ENCODE measurements at places on chromosomes 2 and 18. TPM values are rescaled to one million over a fixed set of nuclear protein-coding genes. Genes with fewer than 3 reads are reported as not detected.

Gene MYO7B
- total RNA-seq: not detected

Gene ALPP
- total RNA-seq: not detected

- peak; percentile 32 for DNase-seq
These were observed 82.2 kb upstream of the LTBP1 start for GRCh38 chr2:32864334-32865111.

DNA sequence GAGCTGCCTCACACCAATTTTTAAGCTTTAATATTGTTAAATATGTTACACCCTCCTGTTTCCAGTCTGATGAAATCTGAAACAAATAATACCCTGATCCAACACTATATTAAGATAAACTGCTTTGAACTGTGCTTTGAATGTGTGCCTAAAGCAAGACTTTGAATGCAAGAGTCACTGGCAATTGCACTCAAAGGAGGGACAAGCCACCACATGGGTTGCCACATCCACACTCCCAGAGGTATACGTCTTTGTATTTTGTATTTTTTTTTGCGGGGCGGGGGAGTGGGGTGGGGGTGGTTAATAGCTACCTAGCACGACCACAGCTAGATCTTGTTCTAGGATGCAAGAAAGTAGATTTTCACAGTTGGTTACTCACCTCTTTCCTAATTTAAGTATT is 1.8 kb upstream of the ZEB2 start:
- no peak for DNase-seq

Gene ACKR3
- 27.2 TPM for total RNA-seq

GRCh38 chr18:48997985-48998831 is 47.4 kb upstream of the SMAD7 start:
- peak; percentile 94 for DNase-seq

DNA sequence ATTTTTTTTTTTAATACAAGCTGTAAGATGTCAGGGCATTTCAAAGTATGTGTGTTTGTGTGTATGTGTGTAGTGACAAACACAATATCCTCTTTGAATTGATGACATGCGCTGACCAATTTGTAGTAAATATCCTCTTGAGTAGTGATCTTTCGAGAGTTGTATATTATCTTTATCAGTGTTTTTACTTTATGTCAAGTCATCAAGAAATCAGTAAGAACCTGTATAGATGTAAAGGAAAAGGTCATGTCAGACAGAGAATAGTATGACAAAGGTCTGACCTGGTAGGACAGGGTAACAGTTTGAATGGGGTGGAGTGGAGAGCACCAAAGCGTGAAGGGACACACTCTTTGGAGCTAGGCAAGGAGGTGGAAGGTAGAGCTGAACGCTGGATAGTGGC is 1931.4 kb upstream of the CELF4 start:
- no peak for DNase-seq

DNA sequence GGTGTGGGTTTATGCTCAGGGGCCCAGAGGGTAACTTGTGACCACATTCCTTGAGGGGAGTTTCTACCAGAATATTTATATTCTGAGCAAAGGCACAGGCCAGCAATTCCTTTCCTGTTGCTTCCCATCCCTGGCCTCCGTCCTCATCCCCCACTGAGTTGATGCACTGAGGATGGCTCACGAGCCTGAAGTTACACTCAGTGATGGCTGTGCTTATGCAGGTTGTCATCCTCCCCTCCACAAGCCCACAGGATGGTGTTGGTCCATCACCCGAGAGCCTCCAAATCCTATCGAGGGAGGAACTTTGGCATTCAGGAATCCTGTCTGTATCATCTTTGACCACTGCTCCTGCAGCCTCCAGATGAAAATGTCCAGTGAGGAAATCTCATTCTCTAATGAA is 28.4 kb upstream of the FHOD3 start:
- DNase-seq: no peak

DNA sequence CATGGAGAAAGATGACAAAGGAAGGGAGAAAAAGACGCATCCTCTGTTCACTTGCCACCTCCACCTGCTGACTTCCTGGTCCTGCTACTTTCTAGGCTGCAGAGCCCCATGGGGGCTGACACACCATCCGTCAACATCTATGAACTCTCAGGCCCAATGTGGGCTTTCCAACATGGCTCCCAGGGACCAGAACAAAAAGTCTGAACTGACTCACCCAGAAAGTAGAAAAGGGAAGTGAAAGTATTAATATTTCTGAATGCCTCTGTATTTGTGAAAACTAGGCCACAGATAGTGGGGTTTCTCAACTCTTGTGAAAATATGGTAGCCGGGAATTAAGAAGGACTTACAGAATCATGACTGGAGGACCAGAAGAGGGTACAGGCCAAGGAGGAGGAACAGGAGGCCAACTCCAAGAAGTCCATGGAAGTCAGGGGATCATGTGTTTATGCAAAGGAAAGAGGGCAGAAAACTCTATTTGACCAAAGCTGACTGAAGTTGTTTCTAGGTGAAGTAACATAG is 123.1 kb upstream of the CAB39 start:
- DNase-seq: no peak

- no peak for DNase-seq
These were observed 646.3 kb upstream of the LRATD1 start for GRCh38 chr2:13986119-13986720.

DNA sequence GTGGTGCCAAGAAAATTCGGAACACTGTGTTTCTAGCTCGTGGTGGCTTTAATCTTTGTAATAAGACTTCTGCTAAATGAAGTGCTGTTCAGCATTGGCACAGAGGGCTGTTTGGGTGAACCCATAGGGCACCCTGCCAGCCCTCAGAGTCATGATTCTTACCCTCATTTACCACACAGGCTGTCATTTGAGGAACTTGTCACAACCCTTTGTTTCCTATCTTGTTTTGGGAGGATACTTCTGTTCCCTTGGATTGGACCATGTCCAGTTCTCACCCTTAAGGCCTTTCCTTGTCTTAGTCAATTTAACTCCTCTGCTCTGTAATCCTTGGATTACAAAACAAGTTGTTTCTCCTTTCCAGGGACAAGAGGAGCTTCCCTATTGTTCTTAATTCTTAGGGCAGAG is 225.7 kb downstream of the MTX2 start:
- no peak for DNase-seq

Gene RGPD3
- 0.03 TPM for total RNA-seq

GRCh38 chr2:208250388-208250787 is 4.5 kb downstream of the IDH1 start:
- DNase-seq: no peak

Gene NCK2
- total RNA-seq: 30.3 TPM

GRCh38 chr2:235721625-235722024 is 227.8 kb downstream of the AGAP1 start:
- DNase-seq: no peak

DNA sequence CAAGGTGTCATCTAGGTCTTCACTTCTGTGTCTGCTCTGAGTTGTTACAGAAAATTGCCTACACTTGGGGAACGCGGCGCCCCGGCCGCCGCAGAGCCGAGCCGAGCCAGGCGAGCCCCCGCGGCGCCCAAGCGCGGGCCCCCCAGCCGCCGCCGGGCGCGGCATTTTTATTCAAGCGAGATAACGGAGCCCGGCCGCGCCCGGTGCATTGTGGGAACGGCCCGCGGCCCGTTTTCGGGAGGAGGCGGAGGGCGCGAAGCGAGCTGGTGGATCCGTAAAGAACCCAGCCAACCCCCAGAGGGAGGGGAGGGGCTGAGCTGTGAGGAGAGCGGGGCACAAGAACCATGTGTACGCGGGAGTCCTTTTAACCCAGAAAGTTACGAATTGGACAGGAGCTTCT is 191.8 kb downstream of the FTCDNL1 start:
- DNase-seq: peak; percentile 25

Gene MARCHF4
- total RNA-seq: not detected

DNA sequence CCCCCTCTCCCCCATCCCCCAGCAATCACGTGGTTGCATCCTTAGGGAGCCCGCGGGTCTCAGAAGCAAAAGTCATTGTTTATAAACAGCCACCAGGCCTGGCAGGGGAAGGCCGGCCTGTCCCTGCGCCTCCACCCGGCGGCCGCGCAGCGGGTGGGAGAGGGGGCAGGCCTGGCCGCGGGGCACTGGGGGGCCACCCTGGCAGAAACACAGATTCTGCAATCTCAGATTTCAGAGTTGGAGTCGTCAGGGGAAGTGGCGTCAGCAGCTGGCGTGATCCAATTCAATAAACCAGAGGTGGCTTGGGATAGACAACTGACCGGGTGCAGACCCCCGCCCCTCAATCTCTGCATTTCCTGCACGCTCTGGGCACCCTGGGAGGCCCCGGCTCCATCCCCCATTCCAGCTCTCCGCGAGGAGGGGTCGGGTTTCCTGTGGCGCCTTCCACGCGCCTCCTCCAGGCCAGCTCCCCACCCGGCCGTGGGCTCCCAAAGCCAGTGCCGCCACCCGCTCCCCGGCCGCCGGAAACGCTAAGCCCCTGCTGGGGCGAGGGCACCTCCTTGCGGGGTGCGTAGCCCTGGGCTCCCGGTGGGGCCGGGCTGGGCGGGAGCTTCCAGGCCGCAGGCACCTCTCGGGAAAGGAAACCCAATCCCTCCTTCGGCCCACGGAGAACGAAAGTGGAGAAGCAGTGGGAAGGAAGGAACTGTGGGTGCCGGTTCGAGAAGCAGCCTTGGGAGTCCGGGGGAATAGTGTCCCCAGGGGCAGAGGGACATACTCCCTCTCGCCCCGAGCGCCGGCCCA is 1.1 kb downstream of the BIN1 start:
- peak; percentile 21 for DNase-seq

DNA sequence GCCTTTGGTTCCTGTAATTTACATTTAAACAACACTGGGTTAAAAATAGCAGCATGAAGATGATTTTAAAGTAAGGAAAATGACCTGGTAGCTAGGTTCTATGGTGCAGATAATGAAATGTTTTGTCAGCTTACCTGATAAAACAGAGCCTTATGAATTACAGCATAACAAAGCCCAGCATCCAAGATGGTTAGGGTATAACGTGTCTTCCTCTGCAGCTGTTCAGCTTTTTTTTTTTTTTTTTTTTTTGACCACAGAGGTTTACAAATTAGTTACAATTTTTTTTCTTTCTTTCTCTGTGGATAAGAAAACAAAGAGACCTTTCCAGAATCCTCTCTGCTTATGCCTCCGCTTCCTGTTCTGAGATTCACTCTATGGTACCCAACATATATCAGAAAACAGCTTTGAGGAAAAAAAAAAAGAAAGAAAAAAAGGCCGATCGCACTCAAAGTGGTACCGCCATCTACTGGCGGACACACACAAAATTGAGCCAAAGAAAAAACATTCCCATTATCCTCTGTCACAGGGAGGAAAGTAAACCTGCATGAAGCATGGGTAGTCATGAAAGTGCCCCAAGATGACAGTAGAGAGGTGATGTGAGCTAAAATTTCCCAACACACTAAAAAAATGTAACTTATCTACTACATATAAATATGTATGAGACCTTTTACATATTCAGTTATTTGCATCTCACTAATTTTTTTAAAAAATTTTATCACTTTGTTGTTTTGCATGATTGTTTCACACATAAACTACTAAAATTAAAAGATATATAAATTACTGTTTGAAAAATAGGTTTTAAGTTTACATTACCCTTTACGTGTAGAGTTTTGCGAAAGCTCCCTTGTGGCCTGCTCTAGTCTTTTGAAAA is at the start of gene SCN3A:
Gene SCN3A (minus strand): TSS at position 362 of the 871 bp plus-strand sequence. CDS start 27,656 bp downstream, outside the sequence.
- peak; percentile 70 for DNase-seq

Gene ABCG5
- total RNA-seq: 0.14 TPM

DNA sequence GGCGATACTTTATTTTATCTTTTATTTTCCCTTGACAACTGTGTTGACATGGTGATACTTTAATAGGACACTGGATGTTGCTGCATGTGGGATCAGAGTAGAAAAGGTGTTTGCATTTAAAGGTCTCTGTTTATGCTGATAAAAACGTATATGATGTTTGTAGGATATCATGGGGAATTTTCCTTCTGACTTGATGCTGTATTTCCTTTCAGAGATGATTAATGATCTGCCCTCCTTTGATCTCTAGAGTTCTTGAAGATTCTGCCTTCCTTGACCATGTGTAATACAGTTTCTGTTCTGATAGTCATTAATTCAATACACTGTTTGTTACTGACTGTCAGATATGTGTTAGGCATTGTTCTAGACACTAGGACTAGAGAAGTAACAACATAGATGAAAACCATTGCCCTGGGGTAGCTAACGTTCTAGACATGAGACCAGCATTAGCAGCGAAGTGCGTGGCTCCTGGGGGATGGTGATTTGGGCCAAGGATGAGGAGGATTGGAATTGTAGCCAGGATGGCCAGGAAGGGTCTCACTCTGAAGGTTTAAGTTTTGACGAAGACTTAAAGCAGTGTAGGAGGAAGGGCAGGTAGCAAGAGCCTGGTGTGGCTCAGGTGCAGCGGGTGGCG is 2.8 kb downstream of the ATG4B start:
- no peak for DNase-seq

DNA sequence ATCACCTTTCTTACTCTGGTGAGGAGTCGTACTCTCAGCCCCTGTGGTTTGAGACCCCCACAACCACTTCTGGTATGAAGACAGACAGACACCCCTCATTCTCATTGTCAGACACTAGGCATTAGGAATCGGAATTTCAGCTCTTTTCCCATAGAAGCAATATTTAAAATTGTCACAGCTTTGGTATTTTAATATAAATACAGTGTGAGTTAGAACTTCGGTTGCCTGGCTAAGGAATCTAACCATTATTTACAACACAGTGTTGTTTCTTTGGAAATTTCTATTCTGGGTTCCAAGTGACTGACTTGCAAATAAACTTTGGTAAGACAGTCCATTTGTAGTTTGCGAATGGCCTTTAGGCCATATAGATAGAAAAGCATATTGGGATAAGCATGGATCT is 318.1 kb downstream of the PARD3B start:
- peak; percentile 29 for DNase-seq

GRCh38 chr2:88024509-88024908 is 8.2 kb upstream of the RNU2-63P start:
- DNase-seq: no peak

DNA sequence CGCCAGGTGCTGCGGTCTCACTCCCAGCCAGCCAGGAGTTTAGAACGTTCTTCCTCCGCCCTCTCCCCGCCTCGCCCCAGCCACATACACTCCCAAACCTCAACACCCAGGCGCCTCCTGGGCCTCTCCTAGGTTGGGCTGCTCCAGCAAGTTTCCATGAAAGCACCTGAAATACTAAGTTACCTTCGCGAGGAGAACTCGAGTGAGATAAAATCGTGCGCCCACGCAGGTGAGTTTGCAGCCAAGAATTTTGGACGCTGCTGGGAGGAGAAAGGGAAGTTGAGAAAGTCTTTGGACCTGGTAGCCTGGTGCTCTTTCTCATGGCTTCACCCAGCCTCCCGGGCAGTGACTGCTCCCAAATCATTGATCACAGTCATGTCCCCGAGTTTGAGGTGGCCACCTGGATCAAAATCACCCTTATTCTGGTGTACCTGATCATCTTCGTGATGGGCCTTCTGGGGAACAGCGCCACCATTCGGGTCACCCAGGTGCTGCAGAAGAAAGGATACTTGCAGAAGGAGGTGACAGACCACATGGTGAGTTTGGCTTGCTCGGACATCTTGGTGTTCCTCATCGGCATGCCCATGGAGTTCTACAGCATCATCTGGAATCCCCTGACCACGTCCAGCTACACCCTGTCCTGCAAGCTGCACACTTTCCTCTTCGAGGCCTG is at the start of gene GPR39:
Gene GPR39 (plus strand): TSS at position 83 of the 673 bp plus-strand sequence.
- no peak for DNase-seq

Gene PSD4
- 27.0 TPM for total RNA-seq

Gene IRS1
- total RNA-seq: 5.8 TPM

Measured in Caki2 (cell line).